Adrenal gland (tissue), 19 donors: ENCODE measurements at places on chromosomes 12 and 14. TPM values are rescaled to one million over a fixed set of nuclear protein-coding genes. Genes with fewer than 3 reads are reported as not detected.

GRCh38 chr14:63928744-63929174 lies 76.0 kb downstream of the SYNE2 start:
- DNase-seq = no peak

DNA sequence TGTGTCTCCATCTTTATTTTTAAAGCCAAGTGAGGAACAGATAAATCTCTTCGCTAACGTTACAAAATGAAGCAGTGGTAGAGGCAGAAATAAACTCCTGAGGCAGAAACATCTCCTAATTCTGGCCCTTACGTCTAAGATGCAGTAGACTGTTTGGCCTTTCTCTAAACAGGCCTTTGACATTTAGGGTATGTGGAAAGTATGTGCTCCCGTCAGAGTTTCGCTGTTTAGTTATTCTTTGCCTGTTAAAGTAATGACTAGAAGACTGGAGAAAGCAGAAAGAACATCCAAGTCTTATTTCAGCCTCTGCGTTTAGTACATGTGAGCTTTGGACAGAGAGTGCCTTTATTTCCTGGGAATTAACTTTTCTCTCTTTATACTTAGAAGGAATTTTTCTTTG lies 216.6 kb downstream of the RAD51B start:
- no peak for DNase-seq

DNA sequence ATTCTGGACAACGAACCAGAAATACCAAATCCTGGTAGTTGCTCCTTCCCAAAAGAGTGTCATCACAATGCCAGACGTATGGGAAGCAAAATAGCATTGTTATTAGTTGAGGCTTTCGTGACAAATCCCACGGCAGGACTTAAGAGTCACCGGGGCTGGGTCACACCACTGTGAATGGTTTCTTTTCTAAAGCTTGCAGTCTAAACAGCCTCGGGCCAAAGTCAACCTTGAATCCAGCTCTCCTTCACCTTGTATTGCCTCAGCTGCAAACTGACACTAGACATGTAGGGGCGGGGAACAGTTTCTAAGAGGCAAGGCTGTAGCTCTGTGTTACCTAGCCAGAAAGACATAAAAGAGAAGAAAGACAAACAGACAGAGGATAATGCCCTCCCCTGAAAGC lies 734.8 kb downstream of the MED13L start:
- DNase-seq = peak; percentile 4

GRCh38 chr14:39454906-39455539 lies 22.8 kb upstream of the FBXO33 start:
- DNase-seq = no peak

DNA sequence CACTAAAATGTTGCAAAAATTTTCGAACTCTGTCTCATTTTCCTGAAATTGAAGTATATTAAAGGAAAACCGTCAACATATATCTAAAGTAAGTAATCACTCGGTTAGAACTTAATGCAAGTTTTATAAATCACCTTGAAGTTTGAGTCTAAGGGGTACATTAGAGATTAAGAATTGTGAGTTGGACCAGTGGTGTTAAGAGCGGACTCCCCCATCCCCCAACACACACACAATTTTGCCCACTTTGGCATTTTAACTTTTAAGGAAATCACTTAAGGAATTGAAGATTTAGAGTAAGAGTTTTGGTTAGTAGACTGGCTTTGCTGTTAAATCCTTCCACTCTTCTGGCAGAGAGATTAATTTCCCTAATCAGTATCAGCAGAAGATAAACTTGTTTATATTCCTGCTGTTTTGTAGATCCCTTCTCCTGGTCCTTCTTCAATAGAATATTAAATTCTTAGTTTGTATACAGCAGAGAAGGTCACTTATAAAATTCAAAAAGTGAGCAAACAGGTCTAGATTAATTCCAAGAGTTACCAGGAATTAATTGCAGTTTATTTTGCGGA lies 1.5 kb downstream of the HIF1A start:
- no peak for DNase-seq

GRCh38 chr12:120051535-120051934 lies 62.5 kb downstream of the BICDL1 start:
- no peak for DNase-seq

DNA sequence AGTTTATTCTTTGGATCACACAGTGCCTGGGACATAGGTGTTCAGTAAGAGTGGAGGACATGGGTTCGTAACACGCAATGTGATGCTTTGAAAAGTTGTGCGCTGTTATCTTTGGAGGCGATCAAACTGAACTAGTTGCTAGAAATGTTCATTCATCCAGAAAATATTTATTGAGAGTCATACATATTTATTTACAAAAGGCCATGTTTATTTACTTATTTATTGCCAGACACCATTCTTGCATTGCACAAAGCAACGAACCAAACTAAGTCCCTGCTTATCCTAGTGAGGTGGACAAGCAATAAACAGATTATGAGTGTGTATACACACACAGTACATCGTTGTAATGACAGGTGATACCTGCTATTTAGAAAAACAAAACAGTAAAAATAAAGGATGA lies 12.6 kb downstream of the BHLHE41 start:
- no peak for DNase-seq

DNA sequence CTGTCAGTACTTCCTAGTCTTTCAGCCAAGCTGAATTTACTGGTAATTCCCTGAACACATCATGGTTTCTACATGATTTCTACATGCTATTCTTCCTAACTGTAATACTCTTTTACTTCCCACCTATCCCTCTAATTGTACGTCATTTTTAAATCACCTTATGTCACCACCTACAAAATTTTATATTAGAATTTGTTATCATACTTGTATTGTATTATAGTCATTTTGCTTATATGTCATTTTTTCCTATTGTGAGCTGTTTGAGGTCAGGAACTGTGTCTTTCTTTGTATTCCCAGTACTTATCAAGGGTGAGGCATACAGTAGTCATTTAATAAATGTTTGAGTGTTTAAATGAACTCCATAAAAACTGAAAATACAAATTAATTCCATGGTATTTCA lies 86.6 kb downstream of the USP15 start:
- no peak for DNase-seq

GRCh38 chr12:19222558-19222957 lies 93.0 kb downstream of the PLEKHA5 start:
- DNase-seq = no peak

DNA sequence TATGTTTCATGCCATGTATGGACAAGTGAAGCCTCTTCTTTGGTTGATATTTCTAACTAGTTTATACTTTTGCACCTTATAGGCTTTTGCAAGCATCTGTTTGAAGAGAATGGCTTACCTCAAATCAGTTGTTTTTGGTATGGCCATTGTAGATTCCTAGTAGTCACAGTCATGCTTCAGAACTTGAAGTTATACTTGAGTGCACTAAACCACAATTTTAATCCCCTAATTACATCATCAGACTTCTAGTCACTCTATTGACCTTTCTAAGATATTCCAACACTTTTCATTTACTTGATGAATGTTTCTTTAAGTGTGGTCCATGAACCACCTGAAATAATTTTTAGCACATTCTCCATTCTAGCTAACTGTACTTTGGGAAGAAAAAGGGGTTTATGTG lies 18.6 kb upstream of the KLRB1 start:
- DNase-seq = no peak

DNA sequence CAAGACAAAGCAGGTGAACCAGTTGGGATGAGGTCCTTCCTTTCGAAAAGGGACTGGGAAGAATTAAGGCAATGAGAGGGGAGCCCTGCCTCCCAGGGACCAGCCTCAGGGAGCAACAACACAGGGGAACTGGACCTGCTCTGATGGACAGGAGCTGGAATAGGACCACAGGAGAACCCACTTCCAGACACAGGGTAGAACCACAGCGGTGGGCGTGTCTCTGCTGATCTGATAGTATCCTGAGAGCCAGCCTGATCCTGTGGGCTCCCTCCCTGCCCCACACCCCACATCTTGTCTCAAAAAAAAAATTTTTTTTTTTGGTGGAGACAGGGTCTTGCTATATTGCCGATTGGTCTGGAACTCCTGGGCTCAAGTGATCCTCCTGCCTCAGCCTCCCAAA lies 13.6 kb upstream of the PLEK2 start:
- DNase-seq = no peak

DNA sequence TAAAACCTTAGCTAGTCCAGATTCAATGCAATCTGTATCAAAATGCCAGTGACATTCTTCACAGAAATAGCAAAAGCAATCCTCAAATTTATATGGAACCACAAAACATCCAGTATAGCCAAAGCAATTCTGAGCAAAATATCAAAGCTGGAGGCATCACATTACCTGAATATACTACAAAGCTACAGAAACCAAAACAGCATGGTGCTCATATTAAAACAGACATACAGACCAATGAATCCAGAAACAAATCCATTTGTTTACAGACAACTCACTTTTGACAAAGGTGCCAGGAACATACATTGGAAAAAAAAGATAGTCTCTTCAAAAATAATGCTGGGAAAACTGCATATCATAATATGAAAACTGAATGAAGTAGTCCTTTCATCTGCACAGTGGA lies 4.8 kb downstream of the KLRC4 start:
- DNase-seq = no peak

DNA sequence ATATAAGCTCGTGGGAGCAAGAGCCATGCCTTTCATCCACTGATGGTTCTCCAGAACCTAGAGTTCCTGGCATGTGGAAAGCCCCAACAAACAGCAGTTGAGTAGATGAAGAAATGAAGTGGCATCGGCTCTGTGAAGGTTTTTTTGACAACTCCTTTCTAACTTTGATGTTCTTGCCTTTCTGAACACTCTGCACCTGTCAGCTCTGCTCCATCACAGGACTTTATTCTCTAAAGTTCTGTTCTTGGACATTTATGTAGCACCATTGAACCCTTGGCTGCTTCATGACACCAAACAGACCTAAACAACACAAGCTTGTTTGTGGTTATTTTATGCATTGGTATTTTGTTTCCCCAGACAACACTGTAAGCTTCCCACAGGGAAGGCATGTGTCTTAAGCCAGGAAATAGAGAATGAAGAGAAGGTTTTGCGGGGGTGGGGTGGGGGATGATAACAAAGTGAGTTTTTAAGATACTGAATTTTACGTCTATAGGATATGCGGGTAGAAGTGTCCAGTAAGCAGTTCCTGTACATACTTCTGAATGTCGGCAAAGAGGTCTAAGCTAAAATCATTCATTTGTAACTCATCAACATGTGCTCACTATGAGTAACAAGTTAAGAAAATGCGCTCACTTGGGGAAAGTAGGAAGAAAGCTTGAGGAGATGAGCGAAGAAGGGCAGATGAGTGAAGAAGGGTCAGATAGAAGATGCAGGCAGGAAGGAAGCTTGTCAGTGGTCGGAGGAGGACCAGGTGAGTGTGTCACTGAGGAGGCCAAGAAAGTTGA lies 146.0 kb upstream of the PLEKHG7 start:
- DNase-seq = no peak

DNA sequence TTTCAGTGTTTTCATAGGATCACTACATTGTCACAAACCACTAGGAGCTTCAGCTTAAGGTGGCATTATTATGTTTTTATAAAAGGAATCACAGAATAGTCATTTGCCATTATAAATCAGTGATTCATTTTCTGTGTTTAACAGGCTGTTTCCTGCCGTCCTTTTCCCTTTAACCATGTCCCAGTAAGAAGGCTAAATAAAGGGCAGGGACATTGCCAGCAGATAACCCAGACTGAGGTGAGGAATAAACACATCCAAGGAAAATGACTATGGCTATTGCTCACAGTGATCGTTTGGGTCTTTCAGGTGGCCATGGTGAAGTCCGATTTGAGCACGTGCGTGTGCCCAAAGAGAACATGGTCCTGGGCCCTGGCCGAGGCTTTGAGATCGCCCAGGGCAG lies 17.9 kb upstream of the ALDH2 start:
- peak; percentile 49 for DNase-seq

DNA sequence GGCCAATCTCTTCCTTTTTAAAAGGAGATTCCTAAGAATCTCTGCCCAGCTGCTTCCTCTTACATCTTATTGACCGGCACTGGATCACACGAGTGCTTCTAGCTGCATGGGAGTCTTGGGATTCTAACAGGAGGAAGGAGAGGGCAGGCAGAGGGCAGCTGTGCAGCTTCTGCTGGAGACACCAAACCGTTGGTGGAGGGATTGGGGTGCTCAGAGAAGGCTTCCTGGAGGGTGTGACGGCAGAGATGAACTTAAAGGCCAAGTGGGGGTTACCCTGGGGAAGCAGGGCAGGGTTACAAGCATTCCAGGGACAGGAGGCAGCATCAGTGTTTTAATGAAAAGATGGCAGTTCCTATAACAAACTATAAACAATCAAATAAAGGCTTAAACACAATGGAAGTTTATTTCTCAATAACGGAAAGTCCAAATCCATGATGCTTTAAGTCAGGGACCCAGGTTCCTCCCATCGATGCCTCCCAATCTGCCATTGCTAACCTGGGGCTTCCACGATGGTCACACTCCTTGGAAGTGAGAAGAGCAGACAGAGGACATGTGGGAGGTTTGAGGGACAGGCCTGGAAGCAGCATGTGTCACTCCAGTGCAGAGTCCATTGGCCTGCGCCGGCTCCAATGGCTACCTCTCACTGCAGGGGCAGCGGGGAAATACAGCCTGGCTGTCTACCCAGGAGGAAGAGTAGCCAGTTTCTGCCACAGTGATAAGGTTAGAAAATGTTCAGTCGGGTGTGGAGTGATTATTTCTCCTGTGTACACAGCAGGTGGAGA lies 53.1 kb upstream of the DDX11 start:
- DNase-seq = no peak

DNA sequence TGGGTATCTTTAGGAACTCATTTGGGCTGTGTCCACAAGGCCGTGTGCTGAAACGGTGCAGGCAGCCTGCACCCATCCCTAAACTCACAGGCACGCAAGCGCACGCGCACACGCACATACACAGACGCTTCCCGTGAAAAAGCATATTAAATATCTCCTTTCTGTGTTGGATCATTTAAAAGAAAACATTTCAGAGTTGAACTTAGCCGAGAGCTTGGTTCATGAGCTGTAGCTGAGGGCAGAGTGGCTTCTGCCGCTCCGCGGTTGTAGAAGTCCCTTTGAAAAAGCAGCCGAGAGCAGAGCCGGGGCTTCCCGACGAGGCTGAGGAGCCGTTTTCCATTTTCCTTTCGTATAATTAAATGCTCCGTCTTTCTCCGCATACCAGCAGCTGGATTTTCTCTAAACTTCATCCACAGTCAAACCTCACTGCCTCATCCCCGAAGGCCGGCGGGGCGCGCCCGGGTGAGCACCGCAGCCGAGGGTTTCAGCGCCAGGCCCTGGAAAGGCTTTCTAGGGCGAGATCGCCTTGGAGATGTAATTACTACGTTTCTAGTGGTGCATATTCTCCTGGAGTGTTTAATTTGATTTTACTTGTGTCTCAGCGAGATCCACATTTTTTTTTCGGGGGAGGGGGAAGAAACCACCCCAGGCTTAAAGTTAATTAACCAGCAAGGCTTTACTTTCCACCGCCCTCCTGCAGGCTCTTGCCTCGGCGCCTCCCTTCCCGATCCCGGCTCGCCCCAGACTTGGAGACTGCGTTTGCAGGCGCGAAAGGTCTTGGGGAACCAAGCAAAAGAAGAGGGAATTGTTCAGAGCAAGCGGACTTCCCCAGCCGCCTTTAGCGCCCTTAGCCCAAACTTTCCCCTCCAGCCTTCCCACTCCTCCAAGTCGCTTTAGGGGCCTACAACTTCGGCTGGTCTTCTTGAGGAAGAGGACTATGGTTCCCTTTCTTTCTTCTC lies 3.0 kb upstream of the HOXC13 start:
- DNase-seq = no peak

GXYLT1 gene
- 16.0 TPM for total RNA-seq

IFI27L1 gene
- 122 TPM for total RNA-seq

UNG gene
- 104 TPM for total RNA-seq

SIX6 gene
- not detected for total RNA-seq

ATP5MC2 gene
- 459 TPM for total RNA-seq

ASCL1 gene
- total RNA-seq = 1.3 TPM

ACACB gene
- 98.8 TPM for total RNA-seq

LARP4 gene
- total RNA-seq = 44.6 TPM

BRF1 gene
- total RNA-seq = 33.2 TPM

PRH2 gene
- 0.22 TPM for total RNA-seq

CCDC38 gene
- total RNA-seq = 0.14 TPM

LIN7A gene
- 1.6 TPM for total RNA-seq
